HS-27A (cell line): ENCODE measurements at places on chromosomes 13 and 19.
A peak's percentile ranks its signal among the peaks of the same experiment; 100 is the strongest.

DNA sequence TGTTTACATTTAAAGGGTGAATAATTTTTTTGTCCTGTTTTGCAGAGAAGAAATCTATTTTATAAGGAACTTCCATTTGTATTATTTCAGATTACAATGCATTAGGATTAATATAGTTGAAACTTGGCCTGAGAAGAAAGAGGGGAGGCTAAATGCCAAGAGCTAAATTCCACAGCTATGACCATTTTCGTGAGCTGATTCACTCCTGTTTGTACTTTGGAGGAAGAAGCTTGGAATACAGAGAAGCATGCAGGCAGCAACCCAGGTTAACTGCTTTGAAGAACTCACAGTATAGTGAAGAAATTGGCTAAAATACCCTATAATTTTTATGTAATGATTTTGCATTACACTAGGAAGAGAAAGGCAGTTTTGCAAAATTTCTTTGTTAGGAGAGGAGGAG is 309.4 kb upstream of the KLF12 start:
- peak; percentile 36 for DNase-seq

GRCh38 chr13:111265701-111266035 is 54.8 kb upstream of the TEX29 start:
- DNase-seq, result no peak

DNA sequence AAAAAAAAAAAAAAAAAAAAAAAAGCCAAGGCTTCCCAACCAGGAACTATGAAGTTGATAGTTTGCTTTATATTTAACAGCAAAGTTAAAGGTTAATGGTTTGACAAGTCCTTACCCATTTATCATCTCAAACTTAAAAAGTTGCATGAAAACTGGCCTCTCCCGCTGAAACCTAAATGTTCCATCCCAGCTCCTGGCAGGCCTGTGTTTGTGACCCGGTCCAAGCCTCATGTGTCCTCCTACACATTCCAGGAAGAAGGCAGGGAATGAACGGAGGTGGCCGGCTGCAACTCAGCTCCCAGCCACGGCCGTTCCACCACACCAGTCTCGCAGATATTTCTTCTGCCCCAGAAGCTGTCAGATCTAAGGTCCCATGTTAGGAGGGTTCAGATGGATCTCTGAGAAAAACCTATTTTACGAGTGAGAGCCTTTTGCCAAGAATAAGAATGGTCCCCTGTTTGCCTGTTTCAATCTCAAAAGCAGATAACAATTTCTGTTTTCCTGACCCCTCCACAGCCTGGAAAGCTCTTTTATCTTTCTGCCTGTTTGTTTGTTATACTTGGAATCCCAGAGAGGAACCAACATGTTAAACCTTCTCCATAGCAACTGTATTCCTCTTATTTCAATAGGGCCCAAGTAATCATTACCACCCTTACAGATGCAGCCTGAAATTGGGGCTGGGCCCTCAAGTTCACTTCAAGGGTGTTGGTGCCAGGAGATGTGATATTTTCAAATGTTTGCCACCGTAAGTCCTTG is 56.5 kb downstream of the KCTD12 start:
- no peak for DNase-seq

DNA sequence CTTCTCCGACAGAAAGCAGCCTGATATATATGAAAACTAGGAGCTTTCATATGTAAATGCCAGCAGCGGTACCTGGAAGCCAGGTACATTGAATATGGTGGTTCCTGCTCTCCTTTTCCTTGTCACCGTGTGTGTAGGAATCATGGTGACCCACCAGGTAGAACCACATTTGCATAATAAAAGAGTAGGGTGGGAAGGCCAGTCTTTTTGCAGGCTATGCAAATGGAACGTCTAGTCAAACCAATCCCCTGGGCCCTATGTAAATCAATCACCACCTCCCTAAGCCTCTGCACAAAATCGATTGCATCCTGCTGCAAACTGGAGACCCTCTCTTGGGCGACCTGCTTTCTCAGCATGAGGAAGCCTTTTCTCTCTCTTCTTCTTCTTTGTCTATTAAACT is 22.2 kb upstream of the ZNF181 start:
- DNase-seq, result no peak

- no peak for DNase-seq
These were observed 2.9 kb downstream of the NUMBL start for GRCh38 chr19:40687525-40688016.

DNA sequence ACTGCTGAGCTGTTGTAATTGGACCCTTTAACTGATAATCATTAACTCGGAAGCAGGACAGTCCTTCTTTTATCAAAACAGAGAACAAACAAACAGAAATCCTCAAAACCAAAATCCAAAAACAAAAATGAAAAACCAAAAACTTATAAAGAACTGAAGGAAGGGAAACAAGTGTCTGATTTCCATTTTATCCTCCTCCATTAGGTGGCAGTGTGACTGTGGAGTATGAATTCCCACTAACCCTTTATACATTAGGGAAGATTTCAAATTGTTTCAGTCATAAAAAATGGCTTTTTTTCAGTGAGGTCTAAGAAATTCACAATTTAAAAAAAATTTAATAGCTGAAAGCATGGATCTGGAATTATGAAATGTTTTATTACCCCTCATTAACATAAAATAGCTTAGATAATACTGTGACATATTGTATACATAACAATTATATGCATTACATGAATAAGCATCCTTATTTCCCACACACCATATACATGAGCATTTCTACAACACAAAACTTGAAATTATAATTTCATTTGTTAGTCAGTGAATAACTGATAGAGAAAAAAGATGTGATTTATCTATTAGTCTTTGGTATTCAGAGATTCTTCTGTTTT is 1074.3 kb upstream of the PCDH9 start:
- no peak for DNase-seq

- DNase-seq, result no peak
These were observed 13.2 kb downstream of the GADD45B start for GRCh38 chr19:2488942-2489731.

- no peak for DNase-seq
These were observed 905.8 kb downstream of the SLITRK1 start for GRCh38 chr13:82976499-82976898.

- DNase-seq, result no peak
These were observed 659.9 kb downstream of the UQCRFS1 start for GRCh38 chr19:28553005-28553404.

GRCh38 chr13:39506559-39507390 is 96.2 kb downstream of the LHFPL6 start:
- no peak for DNase-seq

GRCh38 chr19:33005440-33005839 is 33.4 kb downstream of the FAAP24 start:
- no peak for DNase-seq

- DNase-seq, result no peak
These were observed 10.4 kb downstream of the SAMD4B start for GRCh38 chr19:39352381-39353255.

- no peak for DNase-seq
These were observed 17.3 kb downstream of the DEDD2 start for GRCh38 chr19:42200116-42200715.

- no peak for DNase-seq
These were observed 2.7 kb upstream of the SNAPC2 start for GRCh38 chr19:7917267-7918061.

- DNase-seq, result no peak
These were observed 34.6 kb downstream of the ADPRHL1 start for GRCh38 chr13:113418722-113419049.
